DMS79 (cell line): ENCODE measurements at places on chromosomes 12 and 14.

- DNase-seq, result no peak
Observed at GRCh38 chr14:102592763-102593060, 263 bp downstream of the RCOR1 start.

- no peak for DNase-seq
Observed at GRCh38 chr12:94879542-94879941, 124.0 kb downstream of the NDUFA12 start.

DNA sequence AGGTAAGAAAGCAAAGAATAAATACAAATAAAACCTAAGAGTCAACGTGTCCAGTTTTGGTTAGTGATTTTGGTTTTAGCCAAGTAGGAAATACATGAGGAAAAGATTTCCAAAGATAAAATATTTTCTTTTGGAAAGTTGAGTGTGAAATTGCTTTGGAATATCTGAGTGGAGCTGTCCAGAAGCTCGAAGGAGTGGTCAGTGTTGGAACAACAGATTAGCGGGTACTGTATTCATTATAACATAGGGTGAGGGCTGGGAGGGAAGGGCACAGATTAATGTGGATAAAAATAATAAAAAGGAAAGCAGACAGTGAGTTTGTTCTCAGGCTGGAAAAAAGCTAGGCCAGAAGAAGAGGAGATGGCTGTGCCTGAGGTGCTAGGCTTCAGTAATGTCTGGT, 101.5 kb upstream of the SLCO1C1 start:
- DNase-seq, result no peak

DNA sequence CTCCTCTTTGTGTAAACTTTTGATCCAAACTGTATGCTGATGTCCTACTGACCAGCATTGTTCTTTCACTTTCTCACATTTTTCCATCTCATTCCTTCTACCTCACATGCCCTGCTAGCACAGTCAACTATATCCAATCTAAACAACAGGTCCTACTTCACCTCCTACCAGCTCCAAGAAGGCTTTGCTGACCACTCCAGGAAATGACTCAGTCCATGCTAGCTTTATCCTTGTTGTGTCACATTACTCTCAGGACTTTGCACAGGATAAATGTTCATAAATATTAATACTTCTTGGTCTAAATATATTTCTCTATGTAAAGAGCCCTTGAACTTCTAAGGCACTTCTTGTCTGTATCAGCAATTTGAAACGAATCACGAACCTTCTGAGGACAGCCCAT, 64.9 kb upstream of the PCED1B start:
- no peak for DNase-seq

GRCh38 chr12:129771238-129771637, 132.6 kb downstream of the TMEM132D start:
- no peak for DNase-seq

DNA sequence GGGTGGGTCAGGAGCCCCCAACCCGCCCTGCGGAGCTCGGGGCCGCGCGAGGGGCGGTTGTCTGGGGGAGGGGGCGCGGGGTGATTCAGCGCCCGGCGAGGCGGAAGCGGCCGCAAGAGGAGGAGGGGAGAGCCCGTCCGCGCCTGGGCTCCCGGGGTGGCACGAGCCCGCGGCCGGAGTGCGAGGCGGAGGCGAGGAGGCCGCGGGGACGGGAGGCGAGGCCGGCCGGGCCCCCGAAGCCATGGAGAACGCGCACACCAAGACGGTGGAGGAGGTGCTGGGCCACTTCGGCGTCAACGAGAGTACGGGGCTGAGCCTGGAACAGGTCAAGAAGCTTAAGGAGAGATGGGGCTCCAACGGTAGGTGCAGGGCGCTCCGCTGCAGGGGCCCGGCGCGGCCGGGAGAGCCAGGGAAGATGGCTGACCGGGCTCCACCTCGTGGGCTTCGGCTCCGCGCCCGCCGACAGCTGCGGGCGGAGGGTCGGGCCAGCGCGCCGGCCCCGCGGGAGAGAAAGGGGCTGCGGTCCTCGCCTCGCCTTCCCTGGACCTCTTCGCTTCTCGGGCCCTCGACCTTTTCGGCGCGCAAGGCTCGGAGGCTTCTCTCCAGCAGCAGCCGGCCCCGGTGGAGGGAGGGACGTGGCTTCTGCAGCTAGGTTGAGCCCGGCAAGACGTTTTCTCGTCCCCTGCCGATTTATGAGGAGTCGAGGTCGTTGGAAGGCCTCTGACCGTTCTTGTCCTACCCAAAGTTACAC, 677 bp downstream of the ATP2A2 start:
- no peak for DNase-seq

- DNase-seq, result no peak
Observed at GRCh38 chr12:133233993-133234564, 1.6 kb downstream of the ANHX start.

GRCh38 chr14:56341766-56342493, 223.7 kb downstream of the PELI2 start:
- DNase-seq, result no peak

- DNase-seq, result no peak
Observed at GRCh38 chr12:80188576-80188975, 89.2 kb downstream of the OTOGL start.

GRCh38 chr12:103178366-103179080, 221.0 kb downstream of the ASCL1 start:
- no peak for DNase-seq

DNA sequence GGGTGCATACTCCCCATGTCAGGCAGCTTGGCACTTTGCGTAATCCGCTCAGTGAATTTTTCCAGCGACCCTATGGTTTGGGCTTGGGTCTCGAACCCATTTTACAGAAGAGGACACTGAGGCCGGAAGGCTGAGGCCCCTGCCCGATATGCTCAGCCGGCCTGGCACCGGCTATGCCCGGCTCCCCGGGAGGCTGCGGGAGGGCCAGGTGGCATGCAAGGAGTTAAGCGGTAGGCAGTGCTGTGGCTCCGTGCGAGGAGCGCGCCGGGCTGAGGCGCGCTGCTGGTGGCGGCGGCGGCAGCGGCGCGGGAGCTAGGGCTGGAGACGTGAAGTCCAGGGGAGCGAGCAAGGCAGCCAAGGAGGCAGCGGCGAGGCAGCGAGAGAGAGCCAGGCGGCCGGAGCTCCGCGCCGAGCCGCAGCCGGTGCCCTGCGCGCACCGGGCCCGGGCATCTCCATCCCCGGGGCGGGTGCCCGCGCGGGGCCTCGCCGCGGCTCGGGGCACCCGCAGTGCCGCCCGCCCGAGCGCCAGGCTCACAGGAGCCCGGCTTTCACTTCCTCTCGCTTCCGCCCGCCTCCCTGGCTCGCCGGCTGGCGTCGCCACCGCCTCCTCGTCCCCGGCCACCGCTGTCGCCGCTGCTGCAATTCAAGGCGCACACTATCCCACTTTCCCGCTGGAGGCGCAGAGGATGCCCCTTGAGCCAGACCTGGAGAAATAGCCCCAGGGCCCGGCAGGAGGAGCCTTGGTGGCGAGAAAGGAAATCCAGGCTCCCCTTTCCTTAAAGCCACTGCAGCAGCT, at the start of gene WSCD2:
Gene WSCD2, plus strand, starts transcription at position 272 of the 796 bp plus-strand sequence. CDS start 66,545 bp downstream, outside the sequence.
- peak; percentile 26 for DNase-seq

DNA sequence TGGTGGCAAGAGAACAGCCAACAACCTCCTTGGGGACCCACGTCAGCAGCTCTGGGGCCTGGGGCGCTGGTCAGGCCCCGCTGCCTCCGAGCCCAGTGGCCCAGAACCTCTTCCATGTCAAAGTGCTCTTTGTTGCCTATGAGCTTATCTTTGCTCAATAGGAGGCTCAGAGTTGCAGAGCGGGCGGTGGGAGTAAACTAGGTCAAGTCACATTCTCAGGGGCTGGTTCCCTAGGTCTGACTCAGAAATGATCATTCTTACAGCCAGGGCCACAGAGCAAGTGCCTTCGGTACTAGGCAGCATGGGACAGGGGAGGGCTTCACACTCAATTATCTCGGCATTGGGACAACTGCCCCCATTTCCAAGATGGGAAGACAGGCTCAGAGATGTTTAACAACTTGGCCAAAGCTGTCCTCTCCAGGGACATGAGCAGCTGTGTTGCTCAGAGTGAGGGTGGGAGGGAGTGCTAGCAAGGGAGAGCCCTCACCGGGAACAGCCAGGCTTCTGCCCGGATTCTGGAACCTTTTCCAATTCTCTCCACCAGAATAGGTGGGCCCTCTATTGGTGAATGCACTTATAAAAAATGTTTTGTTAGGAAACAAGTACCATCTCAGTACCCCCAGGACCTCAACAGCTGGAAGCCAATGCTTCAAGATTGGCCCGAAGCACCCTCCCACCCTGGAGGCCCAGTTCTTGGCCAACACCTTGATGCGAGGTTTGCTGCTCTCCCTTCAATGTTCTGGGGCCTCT, 11.9 kb downstream of the SLC25A29 start:
- peak; percentile 79 for DNase-seq

- DNase-seq, result no peak
Observed at GRCh38 chr14:66649498-66649897, 141.6 kb downstream of the GPHN start.

- no peak for DNase-seq
Observed at GRCh38 chr12:78418919-78419318, 445.7 kb upstream of the SYT1 start.

GRCh38 chr14:46322730-46323403, 328.7 kb downstream of the RPL10L start:
- DNase-seq, result no peak

GRCh38 chr14:77562681-77563080, 53.8 kb downstream of the SPTLC2 start:
- DNase-seq, result no peak

DNA sequence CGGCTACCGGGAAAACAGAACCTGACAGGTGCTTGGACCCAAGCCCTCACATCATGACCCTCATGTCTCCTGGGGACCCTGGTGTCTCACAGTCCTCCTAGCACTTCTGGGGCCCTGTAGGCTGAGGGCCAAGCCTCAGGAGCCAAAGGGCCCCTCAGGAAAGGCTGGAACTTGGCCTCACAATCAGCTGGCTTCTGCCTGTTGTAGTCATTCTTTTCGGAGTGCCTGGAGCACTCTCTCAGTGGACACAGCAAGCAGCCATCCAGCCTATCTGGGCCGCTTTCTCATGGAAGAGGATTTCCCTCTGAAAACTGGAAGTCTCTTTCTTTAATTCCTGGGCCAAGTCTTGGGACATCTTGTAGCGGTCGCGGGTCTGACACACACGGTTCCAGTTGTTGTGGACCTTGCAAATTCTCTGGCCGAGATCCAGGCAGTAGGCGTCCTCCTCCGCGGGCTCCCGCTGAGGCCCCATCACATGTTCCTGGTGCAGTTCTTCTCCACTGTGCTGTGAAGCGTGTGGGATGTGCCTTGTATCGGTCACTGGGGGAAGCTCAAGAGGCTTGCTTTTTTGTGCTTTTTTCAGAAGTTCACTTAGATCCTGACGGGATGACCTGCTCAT, 169.3 kb downstream of the EMP1 start:
- no peak for DNase-seq
